Activated CD8-positive, alpha-beta memory T cell treated with anti-CD3 and anti-CD28 coated beads, Interleukin-2, amount 10 ng/mL, durations not matched to agents 7 days and 5 days (primary cell): ENCODE measurements at places on chromosomes 3 and 15. TPM values are rescaled to one million over a fixed set of nuclear protein-coding genes. Genes with fewer than 3 reads are reported as not detected.

DNA sequence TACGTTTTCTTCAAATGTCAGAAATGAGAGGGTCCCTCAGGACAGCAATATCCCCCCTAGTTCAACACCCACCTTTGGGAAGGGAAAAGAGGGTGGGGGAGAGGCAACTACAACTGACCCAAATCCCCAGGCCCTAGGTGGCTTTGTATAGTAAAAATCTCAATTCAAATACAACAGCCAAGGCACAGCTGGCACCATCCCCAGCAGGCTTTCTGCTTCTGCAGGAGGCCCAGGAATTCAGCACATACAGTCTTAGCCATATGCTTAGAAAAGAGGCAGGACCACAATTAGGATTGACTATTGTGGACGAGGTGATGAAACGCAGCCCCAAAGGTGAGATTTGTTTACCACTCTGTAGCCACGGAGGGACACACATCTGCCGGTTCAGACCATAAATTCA lies 15.8 kb downstream of the NR2E3 start:
- no peak overlapping the region for H3K27ac ChIP-seq
- H3K27me3 ChIP-seq, result no peaks in the 10 kb centered on the region
- H3K4me3 ChIP-seq, result no peak overlapping the region
- H3K4me1 ChIP-seq, result no peaks in the 10 kb centered on the region
- peaks cover 45% of the 10 kb centered on the region for H3K36me3 ChIP-seq

DNA sequence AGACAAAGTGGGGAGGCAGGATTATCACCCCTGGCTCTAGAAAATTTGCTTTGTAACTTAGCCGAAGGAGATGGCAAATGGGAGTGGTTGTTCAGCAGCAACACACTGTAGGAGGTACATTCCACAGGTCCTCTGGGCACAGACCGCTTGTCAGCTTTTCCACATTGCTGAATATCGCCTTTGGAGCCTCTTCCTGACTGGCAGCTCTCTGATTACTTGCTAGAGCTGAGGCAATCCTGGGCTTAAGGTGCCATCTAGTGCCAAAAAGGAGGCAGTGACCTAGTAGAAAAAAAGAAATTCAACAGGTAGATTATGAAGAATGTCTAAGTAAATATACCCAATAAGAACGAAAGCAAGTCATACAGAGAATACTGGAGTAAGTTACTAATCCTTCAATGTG lies 13.1 kb upstream of the SCN5A start:
- H3K27ac ChIP-seq, result no peak overlapping the region
- H3K36me3 ChIP-seq, result no peaks in the 10 kb centered on the region
- no peak overlapping the region for H3K4me3 ChIP-seq
- H3K4me1 ChIP-seq, result no peaks in the 10 kb centered on the region
- DNase-seq, result no peak

DNA sequence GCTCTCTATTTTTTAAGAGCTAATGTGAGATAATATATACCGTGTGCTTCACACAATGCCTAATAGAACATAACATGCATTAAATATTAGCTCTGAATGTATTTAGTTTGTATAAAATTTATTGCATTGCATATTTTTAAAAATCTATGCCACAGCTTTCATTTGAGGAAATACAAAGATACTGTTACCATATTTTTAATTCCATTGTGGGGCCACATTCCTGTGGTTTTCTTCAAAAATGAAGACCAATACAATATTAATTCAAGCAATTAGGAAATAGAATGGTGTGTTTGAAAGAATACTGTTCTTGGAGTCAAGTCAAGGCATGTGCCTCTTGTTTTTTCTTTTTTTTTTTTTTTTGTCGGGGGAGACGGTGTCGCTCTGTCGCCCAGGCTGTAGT lies 95.4 kb upstream of the CADPS start:
- no peak overlapping the region for H3K27ac ChIP-seq
- H3K27me3 ChIP-seq, result no peaks in the 10 kb centered on the region
- no peak for DNase-seq
- no peaks in the 10 kb centered on the region for H3K36me3 ChIP-seq
- H3K4me3 ChIP-seq, result no peak overlapping the region
- no peaks in the 10 kb centered on the region for H3K4me1 ChIP-seq

Gene C2CD4B
- not detected for total RNA-seq

- no peak overlapping the region for H3K4me3 ChIP-seq
- no peak overlapping the region for H3K27ac ChIP-seq
- no peaks in the 10 kb centered on the region for H3K4me1 ChIP-seq
- DNase-seq, result no peak
- peaks cover 3% of the 10 kb centered on the region for H3K27me3 ChIP-seq
- no peaks in the 10 kb centered on the region for H3K36me3 ChIP-seq
Measured at GRCh38 chr3:182490596-182491491, 302.5 kb upstream of the ATP11B start.

- H3K27me3 ChIP-seq, result no peaks in the 10 kb centered on the region
- H3K27ac ChIP-seq, result no peak overlapping the region
- DNase-seq, result no peak
- H3K4me1 ChIP-seq, result no peaks in the 10 kb centered on the region
- no peaks in the 10 kb centered on the region for H3K36me3 ChIP-seq
Measured at GRCh38 chr3:21888656-21889055, 137.6 kb upstream of the ZNF385D start.

GRCh38 chr3:50292159-50293078 lies at the start of gene IFRD2:
Gene IFRD2 (minus strand): TSS chr3:50292429. CDS start chr3:50292274, 155 bp downstream.
- peak within 1 kb of the TSS; percentile 97 for H3K27ac ChIP-seq
- peak; percentile 98 for DNase-seq
- peaks cover 10% of the 10 kb centered on the region for H3K36me3 ChIP-seq
- H3K27me3 ChIP-seq, result no peaks in the 10 kb centered on the region

- peaks cover 18% of the 10 kb centered on the region for H3K4me1 ChIP-seq
- H3K27me3 ChIP-seq, result no peaks in the 10 kb centered on the region
- H3K4me3 ChIP-seq, result peak overlapping the region; percentile 76
- no peak for DNase-seq
- H3K27ac ChIP-seq, result no peak overlapping the region
- H3K36me3 ChIP-seq, result no peaks in the 10 kb centered on the region
Measured at GRCh38 chr3:9951598-9951961, 628 bp downstream of the PRRT3 start.

DNA sequence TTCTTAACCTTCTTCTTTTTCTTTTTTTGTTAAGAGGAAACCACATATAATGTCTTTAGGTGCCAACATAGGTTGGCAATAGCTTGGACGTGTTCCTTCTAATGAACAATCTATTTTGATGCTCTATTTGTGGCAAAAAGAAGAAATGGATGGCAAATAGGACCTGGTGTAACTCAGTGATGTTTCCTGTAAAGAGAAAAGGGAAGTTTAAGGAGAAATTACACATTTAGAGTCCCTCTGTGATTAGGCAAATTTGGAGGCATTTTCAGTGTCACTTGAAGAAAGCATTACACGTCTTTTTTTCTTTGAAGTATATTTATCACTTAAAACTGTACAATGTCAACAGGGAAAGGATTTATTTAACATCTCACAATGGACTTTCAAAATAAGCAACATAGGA lies 327.1 kb downstream of the ZIC1 start:
- H3K4me3 ChIP-seq, result no peak overlapping the region
- H3K36me3 ChIP-seq, result no peaks in the 10 kb centered on the region
- H3K27ac ChIP-seq, result no peak overlapping the region
- H3K27me3 ChIP-seq, result no peaks in the 10 kb centered on the region

Gene U2SURP
- 163 TPM for total RNA-seq

Gene ZNF35
- 4.8 TPM for total RNA-seq

- H3K4me1 ChIP-seq, result peaks cover 76% of the 10 kb centered on the region
- H3K4me3 ChIP-seq, result peak overlapping the region; percentile 93
- H3K36me3 ChIP-seq, result peaks cover 28% of the 10 kb centered on the region
- H3K27ac ChIP-seq, result peak overlapping the region; percentile 94
- no peaks in the 10 kb centered on the region for H3K27me3 ChIP-seq
- DNase-seq, result peak; percentile 39
Measured at GRCh38 chr15:72784456-72784876, 908 bp upstream of the ADPGK start.

- H3K27me3 ChIP-seq, result no peaks in the 10 kb centered on the region
- no peaks in the 10 kb centered on the region for H3K36me3 ChIP-seq
- H3K4me3 ChIP-seq, result no peak overlapping the region
- peaks cover 12% of the 10 kb centered on the region for H3K4me1 ChIP-seq
- no peak for DNase-seq
Measured at GRCh38 chr3:153633407-153633806, 471.4 kb downstream of the RAP2B start.

DNA sequence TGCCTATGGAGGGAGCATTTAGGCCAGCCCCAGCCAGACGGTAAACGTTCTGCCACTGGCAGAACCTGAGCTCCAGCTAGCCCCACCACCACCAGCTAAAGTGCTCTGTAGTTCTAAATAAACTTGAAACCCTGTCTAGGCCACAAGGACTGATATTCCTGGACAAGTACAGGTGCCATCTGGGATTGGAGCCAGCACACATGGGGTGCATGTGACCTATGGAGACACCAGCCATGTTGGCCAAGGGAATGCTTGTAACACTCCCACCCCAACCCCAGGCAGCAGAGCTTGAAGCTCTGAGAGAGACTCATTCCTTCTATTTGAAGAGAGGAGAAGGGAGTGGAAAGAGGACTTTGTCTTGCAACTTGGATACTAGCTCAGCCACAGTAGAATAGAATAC lies 284.5 kb upstream of the DCBLD2 start:
- no peak overlapping the region for H3K27ac ChIP-seq
- no peaks in the 10 kb centered on the region for H3K27me3 ChIP-seq
- H3K4me3 ChIP-seq, result no peak overlapping the region
- no peak for DNase-seq
- H3K36me3 ChIP-seq, result no peaks in the 10 kb centered on the region

DNA sequence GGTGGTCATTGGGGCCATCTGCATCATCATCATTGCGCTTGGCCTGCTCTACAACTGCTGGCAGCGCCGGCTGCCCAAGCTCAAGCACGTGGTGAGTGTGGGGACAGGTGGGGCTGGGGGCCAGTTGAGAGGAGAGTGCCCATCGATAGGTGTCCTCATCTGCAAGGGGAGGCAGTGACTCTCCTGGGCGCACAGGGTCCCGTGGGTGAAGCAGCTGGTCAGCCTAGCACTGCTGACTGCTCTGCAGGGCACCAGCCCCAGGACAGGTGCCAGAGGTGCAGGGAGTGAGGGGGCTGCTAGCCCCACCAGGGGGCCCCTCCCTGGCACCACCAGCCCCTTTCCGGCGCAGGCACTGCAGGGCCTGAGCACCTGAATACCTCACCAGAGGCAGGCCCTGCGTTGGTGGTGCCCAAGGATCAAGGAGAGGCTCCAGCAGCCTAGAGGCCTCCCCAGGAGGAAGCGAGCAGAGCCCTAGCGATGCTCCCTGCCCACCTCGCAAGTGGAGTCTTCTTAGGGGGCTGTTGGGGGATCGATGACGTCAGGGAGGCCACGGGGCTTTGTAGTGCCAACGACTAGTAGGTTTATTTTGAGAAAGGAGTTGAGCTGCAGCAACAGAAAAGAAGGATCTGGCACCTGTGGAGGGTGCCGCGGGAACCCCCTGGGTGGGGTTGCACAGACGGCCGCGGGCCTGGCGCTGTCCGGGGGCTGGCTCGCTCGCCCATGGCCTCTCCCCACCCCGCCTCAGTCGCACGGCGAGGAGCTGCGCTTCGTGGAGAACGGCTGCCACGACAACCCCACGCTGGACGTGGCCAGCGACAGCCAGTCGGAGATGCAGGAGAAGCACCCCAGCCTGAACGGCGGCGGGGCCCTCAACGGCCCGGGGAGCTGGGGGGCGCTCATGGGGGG lies 976 bp upstream of the ABTB1 start:
- DNase-seq, result peak; percentile 63
- peak overlapping the region; percentile 82 for H3K4me3 ChIP-seq
- no peaks in the 10 kb centered on the region for H3K36me3 ChIP-seq

- H3K36me3 ChIP-seq, result no peaks in the 10 kb centered on the region
- no peak overlapping the region for H3K4me3 ChIP-seq
- H3K4me1 ChIP-seq, result no peaks in the 10 kb centered on the region
- peaks cover 5% of the 10 kb centered on the region for H3K27me3 ChIP-seq
- DNase-seq, result no peak
Measured at GRCh38 chr15:29242456-29243242, 27.0 kb downstream of the NSMCE3 start.

GRCh38 chr3:152222327-152222726 lies 46.4 kb upstream of the MBNL1 start:
- peaks cover 57% of the 10 kb centered on the region for H3K4me1 ChIP-seq
- no peaks in the 10 kb centered on the region for H3K27me3 ChIP-seq
- peak overlapping the region; percentile 5 for H3K4me3 ChIP-seq
- no peaks in the 10 kb centered on the region for H3K36me3 ChIP-seq

DNA sequence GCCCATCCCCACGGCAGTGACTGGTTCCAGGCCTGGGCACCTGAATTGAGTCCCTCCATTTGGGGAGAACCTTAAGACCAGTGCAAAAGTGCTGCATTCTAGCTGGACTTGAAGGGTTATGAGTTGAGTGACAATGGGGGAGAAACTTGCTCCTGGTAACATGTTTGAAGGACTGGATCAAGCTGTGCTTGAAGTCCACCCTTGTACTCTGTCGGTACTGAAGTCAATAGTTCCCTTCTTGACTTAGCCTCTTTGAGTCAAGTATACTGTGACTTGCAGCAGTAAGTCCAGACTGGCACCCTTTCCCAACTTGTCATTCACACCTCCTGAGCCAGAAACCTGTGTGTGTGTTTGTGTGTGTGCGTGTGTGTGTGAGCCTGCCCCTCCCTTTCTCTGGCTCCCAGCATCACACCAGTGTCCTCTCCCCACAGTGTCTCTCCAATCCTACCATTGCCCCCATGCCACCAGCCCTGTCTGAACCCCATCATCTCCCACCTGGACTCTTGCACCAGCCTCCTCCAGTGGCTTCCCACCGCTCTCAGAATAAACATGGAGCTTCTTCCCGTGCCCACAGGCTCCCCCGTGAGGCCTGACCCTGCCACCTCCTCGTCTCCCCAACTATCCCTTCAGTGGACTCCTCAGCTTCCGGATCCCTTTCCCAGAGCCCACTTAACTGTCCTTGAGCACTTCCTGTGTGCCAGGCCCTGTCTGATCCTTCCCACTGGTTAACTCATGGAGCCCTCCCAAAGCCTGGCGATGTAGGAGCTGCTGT lies 10.2 kb upstream of the FBLN2 start:
- no peak overlapping the region for H3K27ac ChIP-seq
- H3K4me3 ChIP-seq, result no peak overlapping the region
- H3K27me3 ChIP-seq, result peaks cover 49% of the 10 kb centered on the region

DNA sequence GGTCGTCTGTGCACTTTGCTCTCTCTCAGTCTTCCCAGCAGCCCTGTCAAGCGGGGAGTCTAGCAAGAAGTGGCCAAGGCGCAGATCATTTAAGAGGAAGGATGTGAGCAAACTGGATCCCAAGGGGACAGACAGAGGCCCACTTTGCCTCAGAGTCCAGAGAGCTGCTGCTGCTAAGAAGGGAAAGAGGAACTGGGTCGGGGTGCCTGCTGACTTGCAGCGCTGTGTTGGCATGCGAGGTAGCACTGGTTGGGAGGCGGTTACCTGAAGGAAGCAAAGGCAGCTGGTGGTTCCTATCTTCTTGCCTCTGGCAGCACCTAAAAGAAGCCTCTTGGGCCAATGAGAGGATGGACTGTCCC lies 28.1 kb downstream of the SMAD3 start:
- H3K27me3 ChIP-seq, result no peaks in the 10 kb centered on the region
- peaks cover 98% of the 10 kb centered on the region for H3K4me1 ChIP-seq
- H3K36me3 ChIP-seq, result peaks cover 52% of the 10 kb centered on the region
- H3K4me3 ChIP-seq, result no peak overlapping the region

GRCh38 chr3:151550025-151550618 lies 89.3 kb upstream of the IGSF10 start:
- no peak overlapping the region for H3K27ac ChIP-seq
- no peaks in the 10 kb centered on the region for H3K36me3 ChIP-seq
- no peak overlapping the region for H3K4me3 ChIP-seq

Gene ABCC5
- 21.2 TPM for total RNA-seq

GRCh38 chr15:51739061-51739712 lies 1.7 kb upstream of the LYSMD2 start:
- H3K27ac ChIP-seq, result peak overlapping the region; percentile 18
- H3K4me1 ChIP-seq, result peaks cover 32% of the 10 kb centered on the region
- H3K27me3 ChIP-seq, result peaks cover 3% of the 10 kb centered on the region

Gene GALK2
- total RNA-seq, result 27.0 TPM

GRCh38 chr15:83747050-83747717 lies 93.3 kb downstream of the ADAMTSL3 start:
- H3K27me3 ChIP-seq, result peaks cover 2% of the 10 kb centered on the region
- peaks cover 2% of the 10 kb centered on the region for H3K4me1 ChIP-seq
- no peak overlapping the region for H3K4me3 ChIP-seq
- no peak overlapping the region for H3K27ac ChIP-seq
- H3K36me3 ChIP-seq, result no peaks in the 10 kb centered on the region
